ENCODE measurements at places on chromosomes 6 and 20.

- DNase-seq = no peak
These were observed 211.1 kb upstream of the PRDM1 start for GRCh38 chr6:105874835-105875626.

GRCh38 chr6:22145376-22145775, 151.5 kb downstream of the PRL start:
- no peak for DNase-seq

DNA sequence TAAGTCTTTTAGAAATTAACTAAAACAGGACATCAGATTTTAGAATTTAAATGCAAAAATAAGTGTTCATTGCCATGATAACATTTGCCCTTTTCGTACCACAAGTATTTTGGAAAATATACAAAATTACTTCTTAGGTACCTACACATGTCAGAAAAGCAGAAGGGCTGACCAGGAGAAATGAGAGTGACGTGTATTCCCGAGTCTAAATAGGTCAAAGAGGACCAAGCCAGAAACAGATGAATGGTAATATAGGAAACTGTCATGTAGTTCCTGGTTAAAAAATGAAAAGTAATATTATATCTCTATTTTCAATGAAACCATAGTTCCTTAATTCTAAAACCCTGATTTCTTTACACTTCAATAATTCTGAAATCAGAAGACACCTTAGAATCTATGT, 126.2 kb downstream of the IPCEF1 start:
- no peak for DNase-seq

- DNase-seq = no peak
These were observed 43.4 kb upstream of the RALGAPA2 start for GRCh38 chr20:20755674-20756319.

DNA sequence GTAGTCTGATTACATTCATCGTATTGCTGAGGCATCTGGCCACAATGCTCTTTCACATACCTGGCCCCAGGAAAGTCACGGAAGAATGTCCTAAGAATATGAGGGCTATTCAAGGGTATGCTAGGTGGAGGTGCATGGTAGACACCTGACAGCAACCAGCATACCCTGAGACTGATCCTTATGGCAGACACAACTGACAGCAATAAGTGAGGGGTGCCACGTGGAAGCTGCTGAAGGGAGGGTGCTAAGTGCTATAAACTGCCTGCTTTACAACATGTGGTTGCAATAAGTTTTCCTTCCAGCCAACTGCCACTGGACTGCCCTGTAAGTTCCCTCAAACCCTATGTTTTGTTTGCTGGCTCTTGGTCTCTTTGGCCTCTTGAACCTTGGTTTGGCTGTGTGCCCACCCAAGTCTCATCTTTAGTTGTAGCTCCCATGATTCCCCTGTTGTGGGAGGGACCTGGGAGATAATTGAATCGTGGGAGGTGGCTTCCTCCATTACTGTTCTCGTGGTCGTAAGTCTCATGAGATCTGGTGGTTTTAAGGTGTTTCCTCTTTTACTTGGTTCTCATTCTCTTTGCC, 201.3 kb upstream of the MOCS1 start:
- no peak for DNase-seq

DNA sequence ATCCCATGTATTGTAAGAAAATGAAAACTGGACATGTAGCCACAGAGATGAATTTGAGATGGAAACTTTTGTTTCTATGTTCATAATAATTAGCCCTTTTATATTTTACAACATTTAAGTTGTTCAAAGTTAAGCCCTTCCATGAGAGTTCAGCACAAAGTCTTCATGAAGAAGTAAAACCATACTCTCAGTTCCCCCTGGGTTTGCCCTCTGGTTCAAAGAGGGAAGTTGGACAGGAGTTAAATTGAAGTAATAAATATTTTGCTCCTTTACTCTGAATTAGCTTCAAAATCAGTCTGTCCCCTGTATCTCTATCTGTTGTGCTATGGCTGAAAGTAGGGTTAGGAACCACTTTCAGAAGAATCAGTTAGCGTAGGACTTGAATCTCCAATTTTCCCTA, 31.1 kb downstream of the PHACTR2 start:
- DNase-seq = no peak

- no peak for DNase-seq
These were observed 35.1 kb downstream of the MAP3K5 start for GRCh38 chr6:136757150-136757549.

DNA sequence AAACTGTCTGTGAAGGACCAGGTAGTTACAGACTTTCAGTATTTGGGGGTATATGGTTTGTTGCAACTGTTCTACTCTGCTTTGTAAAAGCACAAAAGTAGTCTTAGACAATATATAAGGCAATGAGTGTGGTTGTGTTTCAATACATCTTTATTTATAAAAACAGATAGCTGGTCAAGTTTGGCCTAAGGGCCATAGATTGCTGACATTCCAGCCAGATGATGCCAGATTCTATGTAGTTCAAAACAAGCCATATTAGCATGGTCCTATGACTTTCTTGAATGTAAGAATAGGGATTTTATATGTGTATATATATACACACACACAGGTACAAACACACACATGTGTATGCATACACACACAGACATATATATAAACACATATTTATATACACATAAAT, 201.8 kb downstream of the GRIK2 start:
- no peak for DNase-seq

- no peak for DNase-seq
These were observed 148.4 kb upstream of the ARID1B start for GRCh38 chr6:156628805-156629204.

DNA sequence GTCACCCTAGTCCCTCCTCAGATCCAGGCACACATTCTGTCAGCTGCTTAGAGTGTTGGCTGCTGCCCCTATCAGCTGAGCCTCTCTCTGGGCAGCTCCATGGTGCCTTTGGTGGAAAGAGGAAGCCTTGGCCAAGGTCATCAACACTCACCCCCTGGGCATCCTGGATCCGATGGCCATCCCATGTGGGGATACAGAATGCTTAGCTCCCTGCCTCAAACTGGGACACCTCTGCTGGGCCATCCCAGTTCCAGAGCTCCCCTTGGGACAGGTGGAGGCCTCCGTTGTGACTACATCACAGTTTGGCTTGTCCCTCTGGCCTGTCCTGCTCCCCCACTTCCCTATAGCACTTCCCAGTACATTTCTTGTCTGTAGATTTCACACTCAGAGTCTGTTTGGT, 45.6 kb downstream of the TOX2 start:
- no peak for DNase-seq

- DNase-seq = peak; percentile 49
These were observed 57.9 kb upstream of the DACT2 start for GRCh38 chr6:168377484-168377855.

- peak; percentile 18 for DNase-seq
These were observed 2.6 kb upstream of the CENPW start for GRCh38 chr6:126337323-126337722.

DNA sequence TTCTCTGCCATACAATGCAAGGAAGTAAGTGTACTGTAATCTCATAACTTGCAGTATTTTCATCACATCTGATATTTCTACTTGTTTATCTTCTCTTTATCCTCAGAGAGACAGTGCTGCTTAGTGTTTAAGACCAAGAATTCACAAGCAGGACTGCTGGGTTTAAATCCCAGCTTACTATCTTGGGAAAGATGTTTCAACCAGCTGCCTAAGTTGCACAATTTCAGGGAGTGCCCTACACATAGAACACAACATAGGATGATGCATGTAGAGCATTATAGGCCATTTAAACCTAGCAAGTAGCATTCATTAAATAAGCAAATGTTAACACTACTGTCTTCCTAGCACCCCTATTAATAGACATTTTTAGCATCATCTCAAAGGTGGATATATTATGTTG, 205.2 kb upstream of the CEP162 start:
- DNase-seq = no peak

GRCh38 chr20:38615283-38615682, 13.7 kb downstream of the ARHGAP40 start:
- no peak for DNase-seq

DNA sequence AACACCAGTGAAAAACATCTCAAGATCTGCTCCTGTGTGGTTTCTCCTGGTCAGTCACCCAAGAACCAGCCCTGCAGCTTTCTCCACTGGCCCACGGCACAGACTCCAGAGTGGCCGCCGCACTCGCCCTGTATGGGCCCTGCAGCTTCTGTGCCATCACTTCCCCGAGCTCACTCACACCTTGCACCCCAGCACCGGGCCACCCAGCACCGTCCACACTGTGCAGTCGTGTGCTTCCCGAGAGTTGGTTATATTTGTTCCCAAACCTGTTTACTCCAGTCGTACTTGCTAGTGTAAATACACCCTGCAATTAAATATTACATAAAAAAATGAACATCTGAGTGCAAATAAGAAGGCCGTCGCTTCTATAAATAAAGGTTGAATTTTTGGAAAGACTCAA, 341.7 kb downstream of the CDH26 start:
- no peak for DNase-seq

- DNase-seq = no peak
These were observed 276.6 kb upstream of the BMP2 start for GRCh38 chr20:6490849-6491248.

GRCh38 chr6:38510205-38510604, 129.5 kb downstream of the BTBD9 start:
- no peak for DNase-seq

- no peak for DNase-seq
These were observed 1.2 kb downstream of the MYB start for GRCh38 chr6:135182071-135183001.

DNA sequence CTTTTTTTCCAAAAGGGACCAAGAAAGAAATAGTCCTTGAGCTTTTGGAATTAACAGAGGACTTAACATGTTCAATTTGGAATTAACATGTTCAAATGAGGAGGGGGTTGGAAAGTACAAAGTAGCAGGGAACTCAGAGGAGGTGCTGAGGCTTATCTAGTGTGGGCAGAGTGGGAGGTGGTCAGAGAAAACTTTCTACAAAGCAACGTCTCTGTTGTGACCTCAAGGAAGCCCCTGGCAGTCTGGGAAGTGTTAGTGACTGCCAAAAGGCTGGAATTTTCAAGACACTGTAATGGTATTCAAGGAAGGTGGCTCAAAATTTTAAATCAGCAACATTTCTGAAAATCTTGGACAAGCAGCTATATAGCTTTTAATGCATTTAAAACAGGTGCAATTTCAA, 7.3 kb downstream of the ECI2 start:
- no peak for DNase-seq

DNA sequence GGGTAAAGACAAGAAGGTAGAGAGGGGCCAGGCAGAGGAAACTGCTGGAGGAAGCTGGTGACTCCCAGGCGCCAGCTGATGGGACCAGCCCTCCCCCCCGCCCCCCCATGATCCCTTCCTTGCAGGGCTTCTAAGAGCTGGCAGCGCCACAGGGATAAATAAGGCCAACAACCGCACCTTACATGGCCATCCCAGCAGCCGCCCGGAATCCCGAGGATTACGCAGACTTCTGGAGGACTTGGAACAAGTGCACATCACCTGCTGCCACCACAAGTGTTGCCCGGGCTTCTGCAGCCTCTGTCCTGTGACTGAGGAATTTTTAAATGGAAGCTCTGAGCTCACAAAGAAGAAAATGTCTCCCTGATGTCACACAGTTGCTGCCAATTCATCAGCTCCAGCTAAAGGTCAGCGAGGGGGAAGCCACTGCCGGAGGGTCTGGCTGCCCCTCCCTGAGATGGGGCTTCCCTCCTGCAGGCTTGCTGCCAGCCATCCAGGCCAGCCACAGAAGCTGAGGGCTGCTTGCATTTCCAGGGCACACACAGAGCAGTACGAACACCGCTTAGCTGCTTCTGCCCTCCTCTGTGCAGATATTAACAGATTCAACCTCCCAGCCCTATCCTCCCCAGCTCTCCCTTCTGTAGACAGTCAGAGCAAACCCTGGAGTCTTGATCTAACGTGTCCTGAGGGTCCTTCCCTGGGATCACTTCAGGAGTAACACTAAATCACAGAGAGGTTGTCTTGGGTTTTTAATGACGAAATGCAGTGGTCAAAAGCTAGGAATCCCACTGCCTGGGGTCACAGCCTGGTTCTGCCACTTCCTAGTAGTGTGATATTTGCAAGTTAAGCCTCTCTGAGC, 38.6 kb upstream of the PIM1 start:
- peak; percentile 69 for DNase-seq

GRCh38 chr6:43963877-43964658, 163.2 kb downstream of the MRPL14 start:
- no peak for DNase-seq

GRCh38 chr6:118223316-118223715, 316.3 kb downstream of the SLC35F1 start:
- no peak for DNase-seq

- DNase-seq = no peak
These were observed 42.0 kb downstream of the DOK5 start for GRCh38 chr20:54517241-54517975.

DNA sequence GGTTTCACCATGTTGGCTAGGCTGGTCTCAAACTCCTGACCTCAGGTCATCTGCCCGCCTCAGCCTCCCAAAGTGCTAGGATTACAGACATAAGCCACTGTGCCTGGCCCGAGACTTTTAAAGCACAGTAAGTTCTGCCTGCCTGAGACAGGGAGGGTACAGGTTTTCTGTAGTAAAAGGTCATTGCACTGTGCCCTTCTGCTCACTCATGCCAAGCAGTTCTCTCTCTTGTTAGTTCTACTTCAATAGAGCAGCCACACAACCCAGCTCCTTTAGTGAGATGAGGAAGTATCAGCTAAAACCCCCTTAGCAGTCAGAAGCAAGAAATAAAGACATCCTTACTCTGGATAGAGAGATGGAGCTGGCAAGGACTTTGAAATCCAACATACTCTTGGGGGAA, 52.4 kb upstream of the ARMH2 start:
- DNase-seq = no peak

- DNase-seq = peak; percentile 60
These were observed 61.4 kb downstream of the WDR27 start for GRCh38 chr6:169640351-169640852.

- DNase-seq = no peak
These were observed 9.9 kb downstream of the ETV7 start for GRCh38 chr6:36377594-36377993.

- no peak for DNase-seq
These were observed 317.8 kb downstream of the CENPW start for GRCh38 chr6:126657561-126658175.

- no peak for DNase-seq
These were observed 338.7 kb downstream of the HTR1B start for GRCh38 chr6:77124604-77125003.

DNA sequence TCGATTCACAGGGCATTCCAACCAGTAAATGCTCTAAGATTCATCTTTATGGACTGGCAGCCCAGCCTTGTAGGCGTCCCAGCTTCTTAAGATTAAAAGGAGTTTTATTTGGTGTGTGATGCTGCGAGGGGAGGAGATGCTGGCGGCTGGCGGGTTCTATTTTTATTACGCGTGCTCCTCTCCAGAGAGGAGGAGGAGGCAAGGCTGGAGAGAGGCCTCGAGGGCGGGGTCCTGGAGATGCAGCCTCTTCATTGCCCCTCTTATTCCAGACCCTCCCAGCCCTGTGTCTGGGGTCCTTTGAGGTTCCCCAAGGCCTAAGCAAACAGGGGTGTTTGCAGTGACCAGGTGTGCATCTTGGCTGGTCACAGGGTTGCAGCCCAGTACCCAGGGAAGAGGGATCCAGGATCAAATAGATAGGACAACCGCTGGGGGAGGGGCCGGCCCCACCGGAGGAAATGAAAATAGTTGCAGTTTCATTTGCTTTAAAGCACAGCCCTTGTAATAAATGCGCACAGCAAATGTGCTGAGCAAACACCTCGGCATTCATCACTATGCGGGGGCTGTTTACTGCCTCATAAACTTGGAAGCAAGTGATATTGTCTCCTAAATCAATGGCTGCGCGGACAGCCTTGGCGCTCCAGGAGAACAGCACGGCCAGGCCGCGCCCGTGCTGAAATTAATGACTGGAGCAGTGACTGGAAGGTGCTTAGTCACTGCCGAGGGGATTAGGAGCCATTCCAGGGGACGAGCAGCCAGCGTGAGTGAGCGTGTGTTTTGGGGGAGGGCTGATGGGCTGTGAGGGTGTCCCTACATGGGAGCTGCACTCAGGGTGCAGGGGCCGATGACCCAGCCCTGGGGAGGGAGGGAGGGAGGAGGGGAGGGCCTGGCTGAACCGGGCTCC, 83.0 kb downstream of the TMEM242 start:
- peak; percentile 62 for DNase-seq

Measured in hindlimb muscle (tissue), 1 donor.